Panc1 (cell line): ENCODE measurements at places on chromosomes 6 and 20. TPM values are rescaled to one million over a fixed set of nuclear protein-coding genes. Genes with fewer than 3 reads are reported as not detected.

GRCh38 chr20:7935027-7935551 is 5.2 kb downstream of the HAO1 start:
- DNase-seq = no peak

GRCh38 chr6:44504301-44504791 is 116.8 kb downstream of the CDC5L start:
- no peak for DNase-seq

DNA sequence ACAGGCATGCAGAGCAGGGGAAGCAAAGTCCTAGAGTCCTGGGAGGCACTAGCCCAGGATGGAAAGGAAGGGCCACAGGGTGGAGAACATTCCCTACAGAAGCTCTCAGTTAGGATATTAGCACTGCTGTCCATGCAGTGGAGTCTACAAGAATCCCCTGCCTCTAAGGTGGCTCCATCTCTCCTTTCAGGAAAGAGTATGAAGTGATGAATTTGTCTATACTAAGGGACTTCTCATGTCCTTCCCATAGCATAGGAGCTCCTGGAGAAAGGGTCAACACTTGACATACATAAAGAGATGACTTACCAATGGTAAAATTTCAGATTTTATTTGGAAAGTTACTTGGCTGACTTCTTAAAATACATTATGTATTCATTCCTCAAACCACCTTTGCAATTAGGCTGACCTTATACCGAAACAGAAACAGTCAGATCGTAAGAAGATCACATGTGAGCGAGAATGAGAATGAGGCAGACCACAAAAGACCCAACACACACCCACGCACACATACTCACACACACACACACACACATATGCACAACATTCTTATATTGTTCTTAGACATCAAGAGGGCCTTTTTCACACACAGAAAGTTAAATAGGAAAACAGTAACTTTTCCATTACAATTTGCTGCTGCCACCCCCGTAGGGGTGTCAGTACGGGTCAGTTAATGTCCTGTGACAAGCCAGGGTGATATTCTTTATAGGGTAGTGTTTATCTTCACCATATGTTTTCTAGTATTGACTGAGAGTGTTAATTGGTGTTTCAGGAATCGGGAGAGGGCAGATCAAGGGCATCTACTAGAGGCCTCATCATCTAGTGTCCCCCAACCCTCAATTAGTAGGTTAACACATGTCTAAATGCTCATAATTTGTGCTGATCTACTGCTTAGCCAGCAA is 159.4 kb downstream of the FAXC start:
- DNase-seq = no peak

DNA sequence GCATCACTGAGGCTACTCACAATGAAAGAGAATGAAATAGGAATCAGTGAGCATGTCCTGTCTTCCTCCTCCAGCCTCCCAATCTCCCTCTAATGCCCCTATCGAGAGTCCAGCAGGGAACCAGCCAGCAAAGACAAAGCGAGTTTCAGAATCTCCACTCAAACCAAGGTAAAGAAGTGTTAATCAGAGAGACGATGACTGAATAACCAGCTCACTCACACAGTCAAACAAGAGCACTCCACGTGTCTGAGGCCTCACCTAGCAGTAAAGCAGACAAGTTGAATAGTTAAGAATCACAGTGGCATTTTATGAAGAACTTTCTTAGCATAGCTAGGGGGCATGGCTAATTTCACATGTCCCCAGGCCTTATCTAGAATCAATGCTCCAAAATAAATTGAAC is 3.3 kb upstream of the TREM1 start:
- no peak for DNase-seq

- DNase-seq = no peak
Observed at GRCh38 chr6:148435386-148435785, 92.7 kb downstream of the SASH1 start.

DNA sequence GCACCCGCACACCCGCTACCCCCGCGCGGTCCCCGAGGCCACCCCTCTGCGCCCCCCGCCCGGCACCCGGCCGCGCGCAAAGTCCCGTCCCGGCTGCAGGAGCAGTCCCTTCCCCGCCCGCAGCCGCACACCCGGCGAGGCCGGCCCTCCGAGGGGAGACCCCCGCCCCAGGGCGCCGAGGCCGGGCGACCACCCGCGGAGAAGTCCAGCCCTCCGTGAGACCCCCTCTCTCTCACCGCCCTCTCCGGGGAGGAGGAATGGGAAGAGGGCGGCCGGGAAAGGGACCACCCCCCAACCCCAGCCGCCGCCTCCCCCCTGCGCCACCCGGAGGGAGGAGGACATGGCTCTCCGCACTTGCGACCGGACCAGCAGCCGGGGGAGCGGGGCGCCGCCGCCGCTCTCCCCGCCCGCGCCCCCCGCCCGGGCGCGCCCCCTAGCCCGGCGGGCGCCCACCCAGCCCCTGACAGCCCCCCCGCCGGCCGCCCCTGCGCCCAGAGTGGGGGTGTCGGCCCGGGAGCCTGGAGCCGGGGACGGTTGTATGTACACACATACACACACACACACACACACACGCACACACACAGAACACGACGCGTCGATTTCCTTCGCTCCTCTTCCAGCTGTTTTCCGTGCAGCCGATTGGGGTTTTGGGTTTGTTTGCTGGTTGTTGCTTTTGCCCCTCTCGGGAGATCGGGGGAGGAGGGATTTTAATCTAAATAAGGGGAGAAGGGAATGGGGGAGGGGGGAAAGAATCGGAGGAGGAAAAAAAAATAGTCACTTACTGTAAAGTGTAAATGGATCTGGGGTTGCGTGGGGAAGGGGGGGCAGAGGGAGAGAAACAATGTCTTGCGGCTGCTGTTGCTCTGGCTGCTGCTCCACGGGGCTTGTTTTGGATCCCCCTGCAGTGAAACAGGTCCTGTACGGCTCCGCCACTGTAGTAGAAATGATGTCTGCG is at the start of gene ATXN1:
ATXN1 (minus strand) TSS at position 945 of the 955 bp plus-strand sequence.
- DNase-seq = no peak

GRCh38 chr6:4055420-4056041 is 23.4 kb downstream of the FAM217A start:
- peak; percentile 87 for DNase-seq

GRCh38 chr6:18501663-18502013 is 114.5 kb downstream of the RNF144B start:
- DNase-seq = no peak

DNA sequence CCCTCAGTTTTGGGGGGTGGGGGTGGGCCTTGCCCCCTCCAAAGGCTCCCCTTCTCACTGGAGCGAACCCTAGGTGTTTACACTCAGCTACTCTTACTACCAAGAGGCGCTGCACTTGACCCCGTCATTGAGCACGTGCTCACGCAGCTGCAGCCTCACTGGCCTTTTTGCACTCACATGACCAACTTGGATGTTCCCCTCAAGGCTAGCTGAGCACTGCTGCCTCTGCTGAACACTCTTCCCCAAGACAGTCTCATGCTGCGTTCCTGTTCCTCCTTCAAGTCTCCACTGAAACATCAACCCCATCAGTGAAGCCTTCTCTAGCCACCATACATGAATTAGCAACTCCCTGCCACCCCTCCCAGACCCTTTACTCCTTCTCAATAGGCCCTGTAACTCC is 4.0 kb downstream of the SOD2 start:
- DNase-seq = no peak

DNA sequence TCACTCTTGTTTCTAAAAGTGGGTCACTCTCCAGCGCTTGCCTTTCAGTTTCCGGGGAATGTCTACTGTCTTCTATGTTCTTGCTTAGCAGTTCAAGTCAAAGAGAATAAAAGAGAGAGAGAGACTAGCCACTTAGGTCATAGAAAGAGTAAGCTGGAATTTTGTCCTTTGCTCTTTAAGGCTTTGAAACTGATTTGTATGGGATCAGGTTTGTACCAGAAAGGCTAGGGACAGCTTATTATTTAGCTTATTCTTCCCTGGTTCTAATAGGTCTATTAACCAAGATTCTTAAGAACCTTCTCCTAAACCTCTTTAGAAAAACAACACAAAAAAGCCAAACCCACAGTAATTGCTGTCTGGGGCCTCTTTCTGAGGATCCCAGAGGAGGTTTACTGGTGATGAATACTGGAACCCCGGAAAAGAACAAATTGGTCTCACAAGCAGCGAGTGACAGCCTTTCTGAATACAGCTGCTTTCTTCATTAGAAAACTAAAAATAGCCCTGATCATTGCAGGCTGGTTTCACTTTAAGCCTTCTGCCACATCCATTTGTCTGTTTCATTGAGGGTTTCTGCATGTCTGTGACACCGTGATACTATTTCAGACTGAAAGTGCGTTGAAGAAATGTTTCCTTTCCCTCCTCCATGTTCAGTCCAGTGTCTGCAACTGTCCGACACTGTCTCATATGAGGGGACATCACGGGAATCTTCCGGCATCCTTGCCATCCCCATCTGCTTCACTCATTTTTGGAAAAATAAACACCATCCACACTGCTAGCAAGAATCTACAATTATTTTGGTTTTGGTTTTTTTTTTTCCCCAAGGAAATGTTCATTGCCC is 75.1 kb upstream of the ATXN1 start:
- DNase-seq = no peak

The VGLL2 gene
- not detected for total RNA-seq

The NMBR gene
- not detected for total RNA-seq

The OTOR gene
- not detected for total RNA-seq

The FAXC gene
- total RNA-seq = 9.0 TPM

The CDH4 gene
- not detected for total RNA-seq
